ENCODE measurements at places on chromosomes 13 and 19.

DNA sequence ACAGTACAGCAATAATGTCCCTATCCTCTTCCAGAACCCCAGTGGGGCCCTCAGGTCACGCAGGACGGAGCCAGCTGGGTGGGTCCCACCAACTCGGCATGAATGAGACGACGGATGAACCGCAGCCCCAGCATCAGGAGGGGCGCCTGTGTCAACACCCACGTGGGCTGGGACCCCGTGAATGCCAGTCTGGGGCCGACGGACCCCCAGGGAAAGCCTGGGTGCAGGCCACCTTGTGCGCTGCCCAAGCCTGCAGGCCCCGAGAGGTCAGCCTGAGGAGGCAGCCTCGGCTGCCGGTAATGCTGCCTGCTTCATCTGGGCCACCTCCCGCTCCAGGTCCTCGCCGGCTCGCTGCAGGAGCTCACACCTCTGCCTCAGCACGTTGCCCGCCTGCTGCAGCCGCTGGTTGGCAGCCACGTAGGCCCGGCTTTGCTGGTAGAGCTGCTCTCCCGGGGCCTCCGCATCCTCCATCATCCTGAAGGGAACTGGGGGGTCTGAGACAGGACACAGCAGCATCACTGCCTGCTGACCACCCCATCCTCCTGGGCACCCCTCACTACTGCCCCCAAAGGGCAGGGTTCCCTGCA lies 4.2 kb downstream of the C19orf25 start:
- no peak for DNase-seq

- DNase-seq = no peak
Measured at GRCh38 chr19:43572171-43572588, 3.1 kb downstream of the XRCC1 start.

DNA sequence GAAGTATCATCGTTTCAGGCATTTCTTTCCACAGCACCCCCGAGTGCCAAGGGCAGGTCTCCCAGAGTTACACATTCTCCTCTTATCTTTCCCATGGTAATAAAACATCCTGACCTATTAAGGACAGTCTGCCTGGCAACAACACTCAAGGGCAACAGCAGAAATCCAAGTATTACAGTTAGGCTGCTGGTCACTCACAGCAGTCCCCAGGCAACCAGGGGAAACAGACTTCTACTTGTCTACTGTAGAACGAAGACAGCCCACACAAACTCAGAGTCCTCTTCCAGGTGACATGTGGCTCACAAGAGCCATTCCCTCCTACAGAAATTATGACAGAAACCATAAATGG lies 24.3 kb downstream of the RCBTB1 start:
- DNase-seq = no peak

DNA sequence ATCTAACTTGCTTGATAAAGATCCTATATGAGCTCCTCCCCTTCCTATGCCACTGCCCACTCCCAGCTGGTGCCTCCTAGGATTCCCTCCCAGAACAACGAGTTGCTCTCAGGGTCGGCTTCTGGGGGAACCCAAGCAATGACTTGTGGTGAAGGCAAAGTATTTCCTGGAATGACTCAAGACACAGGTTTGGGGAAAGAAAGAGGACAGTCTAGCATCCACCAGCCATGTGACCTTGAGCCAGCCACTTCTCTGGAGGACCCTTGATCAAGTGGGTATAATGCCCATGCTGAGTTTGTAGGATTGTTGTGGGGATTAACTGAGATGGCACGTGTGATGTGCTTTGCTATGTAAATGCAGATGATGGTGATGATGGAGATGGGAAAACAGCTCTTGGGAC lies 33.0 kb downstream of the MBD3L2B start:
- DNase-seq = no peak

DNA sequence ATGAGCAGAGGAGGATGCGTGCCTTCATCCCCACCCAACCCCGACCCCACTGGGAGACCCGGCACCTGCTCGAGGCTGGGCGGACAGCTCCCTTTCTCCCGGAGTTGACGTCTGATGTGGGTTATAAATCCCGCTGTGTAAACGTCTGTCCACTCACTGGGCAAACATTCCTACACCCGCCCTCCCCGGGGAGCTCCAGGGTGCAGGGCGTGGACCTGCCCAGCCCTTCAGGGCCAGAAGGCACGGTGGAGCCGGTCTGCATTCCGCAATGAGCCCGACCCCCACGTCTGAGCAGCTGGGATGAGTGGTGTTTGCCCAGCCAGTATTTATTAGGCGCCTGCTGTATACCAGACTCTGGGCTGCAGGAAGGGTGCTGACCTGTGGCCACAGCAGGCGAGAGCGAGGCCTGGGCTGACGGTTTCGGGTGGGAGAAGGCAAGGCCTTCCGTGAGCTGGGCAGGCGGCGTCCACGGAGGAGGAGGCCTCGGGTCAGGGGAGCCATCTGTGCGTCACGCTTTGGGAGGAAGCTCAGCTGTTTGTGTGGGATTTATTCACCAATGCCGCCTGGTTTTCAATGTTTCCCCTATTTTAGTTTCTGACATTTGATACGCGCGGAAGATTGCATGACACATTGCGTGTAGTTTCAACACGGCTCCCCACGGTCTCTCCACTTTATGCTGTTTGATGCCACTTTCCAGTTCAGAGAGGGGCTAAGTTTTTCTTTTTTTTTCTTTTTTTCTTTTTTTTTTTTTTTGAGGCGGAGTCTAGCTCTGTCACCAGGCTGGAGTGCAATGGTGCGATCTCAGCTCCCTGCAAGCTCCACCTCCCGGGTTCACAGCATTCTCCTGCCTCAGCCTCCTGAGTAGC lies 2.0 kb downstream of the MISP start:
- no peak for DNase-seq

GRCh38 chr19:2327773-2328400 lies 499 bp downstream of the LSM7 start:
- DNase-seq = peak; percentile 25

- DNase-seq = peak; percentile 99
Measured at GRCh38 chr19:52734893-52735661, at the start of gene ZNF611. Gene ZNF611 (minus strand): TSS chr19:52735044. CDS start chr19:52715894, 19,150 bp downstream.

DNA sequence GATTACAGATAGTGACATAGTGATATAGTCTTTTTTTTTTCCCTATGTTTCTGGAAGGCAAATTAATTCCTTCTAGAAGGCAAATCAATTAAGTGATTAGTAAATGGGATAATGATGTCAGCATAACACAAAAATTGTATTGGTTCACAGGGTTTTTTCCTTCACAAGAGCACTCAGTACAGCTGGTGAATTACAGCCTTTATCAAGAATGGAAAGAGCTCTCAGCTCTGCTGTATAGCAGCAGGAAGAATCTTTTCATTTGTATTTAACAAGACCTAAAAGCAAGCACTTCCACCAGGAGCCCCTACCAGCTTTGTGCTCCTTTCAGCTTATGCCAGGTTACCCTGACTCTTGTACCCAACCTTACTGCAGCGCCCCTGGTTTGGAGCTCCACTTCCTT lies 90.8 kb downstream of the SERP2 start:
- no peak for DNase-seq

DNA sequence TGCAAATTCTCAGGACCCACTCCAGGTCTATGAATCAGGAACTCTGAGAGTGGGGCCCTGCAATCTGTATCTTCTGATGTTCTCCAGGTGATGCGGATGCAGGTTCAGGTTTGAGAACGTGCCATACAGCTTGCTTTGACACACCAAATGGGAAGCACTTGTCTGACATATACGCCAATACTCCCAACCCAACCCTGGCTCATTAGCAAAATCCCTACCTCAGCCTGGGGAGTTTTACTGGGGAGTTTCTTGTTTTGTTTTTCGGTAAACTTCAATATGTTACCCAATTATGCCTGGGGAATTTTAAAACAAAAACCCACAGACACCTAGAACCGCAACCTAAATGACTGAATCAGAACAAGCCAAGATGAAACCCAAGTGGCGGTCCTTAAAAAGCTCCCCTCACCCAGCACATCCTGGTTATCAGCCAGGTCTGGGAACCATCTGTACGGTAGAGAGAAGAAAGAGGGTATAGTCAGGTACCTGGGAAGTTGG lies 41.2 kb downstream of the ABCC4 start:
- no peak for DNase-seq

DNA sequence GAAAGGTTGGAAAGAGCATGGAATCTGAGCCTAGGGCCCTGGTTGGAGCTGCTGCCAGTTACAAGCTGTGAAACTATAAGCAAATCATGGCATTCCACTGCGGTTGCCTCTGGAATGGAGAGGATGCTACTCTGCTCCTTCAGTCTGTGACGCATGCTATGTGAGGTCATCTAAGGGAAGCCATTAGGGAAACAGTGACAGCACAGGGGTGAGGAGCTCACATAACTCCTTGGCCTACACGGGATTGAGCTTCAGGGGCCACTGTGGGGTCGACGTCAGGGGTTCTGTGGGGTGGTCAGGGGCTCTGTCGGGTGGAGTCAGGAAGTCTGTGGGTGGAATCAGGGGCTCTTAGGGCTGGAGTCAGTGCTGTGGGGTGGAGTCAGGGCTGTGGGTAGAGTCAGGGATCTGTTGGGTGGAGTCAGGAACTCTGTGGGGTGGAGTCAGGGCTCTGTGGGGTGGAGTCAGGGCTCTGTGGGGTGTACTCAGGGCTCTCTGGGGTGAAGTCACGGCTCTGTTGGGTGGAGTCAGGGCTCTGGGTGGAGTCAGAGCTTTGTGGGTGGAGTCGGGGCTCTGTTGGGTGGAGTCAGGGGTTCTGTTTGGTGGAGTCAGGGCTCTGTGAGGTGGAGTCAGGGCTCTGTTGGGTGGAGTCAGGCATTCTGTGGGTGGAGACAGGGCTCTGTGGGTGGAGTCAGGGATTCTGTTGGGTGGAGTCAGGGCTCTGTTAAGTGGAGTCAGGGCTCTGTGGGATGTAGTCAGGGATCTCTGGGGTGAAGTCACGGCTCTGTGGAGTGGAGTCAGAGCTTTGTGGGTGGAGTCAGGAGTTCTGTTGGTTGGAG lies 35.8 kb upstream of the MEDAG start:
- no peak for DNase-seq

DNA sequence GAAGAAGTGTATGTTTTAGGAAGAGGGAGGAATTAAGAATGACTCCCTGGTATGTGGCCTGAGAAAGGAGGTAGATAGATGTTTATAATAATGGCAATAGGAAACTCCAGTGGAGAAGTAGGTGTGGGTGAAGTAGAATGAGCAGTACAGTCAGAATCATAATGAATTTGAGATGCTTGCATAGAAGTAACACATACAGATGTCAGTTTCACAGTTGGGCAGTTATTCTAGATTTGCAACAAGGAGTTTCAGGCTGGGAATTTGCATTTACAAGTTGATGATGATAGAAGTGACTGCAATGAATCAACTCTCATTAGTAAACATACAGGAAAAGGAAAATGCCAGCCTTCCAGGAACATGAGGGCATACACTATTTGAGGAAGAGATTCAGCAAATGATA lies 149.0 kb downstream of the SLITRK1 start:
- DNase-seq = no peak

- DNase-seq = no peak
Measured at GRCh38 chr19:49114630-49115363, 627 bp downstream of the LIN7B start.

GRCh38 chr13:39217471-39217870 lies 179.2 kb downstream of the NHLRC3 start:
- DNase-seq = no peak

- DNase-seq = no peak
Measured at GRCh38 chr13:71323266-71323665, 543.7 kb downstream of the DACH1 start.

DNA sequence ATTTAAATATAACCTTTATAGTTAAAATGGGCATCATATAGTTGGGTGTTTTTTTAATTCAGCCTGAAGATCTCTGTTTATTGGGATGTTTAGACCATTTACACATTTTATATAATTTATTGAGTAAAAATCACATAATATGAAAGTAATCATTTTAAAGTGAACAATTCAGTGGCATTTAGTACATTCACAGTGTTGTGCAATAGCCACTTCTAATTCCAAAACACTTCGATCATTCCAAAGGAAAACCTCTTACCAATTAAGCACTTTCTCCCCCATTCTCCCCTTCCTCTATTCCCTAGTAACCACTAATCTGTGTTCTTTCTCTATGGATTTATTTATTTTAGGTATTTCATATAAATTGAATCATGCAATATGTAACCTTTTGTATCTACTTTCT lies 30.2 kb downstream of the ZNF527 start:
- no peak for DNase-seq

DNA sequence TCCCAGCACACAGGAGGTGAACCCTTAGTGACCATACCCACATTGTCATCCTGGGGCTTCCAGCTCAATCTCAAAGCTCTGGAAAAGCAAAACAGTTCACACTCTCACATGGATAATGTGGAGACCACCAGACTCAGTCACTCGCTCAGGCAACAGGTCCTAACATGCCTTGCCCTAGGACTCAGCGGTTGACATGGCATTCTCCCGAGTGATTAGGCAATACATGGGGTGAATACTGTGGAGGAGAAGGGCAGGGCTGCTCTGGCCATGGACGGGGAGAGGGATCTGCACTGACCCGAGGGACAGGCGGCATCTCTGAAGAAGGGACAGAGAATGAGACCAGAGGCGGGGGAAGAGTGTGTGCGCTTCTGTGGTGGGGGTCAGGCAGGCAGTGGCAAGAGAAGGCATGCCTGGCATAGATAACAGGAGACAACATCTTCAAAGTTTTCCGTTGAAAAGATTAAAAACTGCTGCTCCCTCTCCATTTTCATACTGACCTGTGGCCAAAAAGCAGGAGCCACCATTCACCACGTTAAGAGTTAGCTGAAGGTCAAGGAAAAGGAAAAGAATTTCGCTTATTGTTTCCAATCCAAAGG lies 44.5 kb upstream of the EPHX3 start:
- no peak for DNase-seq

DNA sequence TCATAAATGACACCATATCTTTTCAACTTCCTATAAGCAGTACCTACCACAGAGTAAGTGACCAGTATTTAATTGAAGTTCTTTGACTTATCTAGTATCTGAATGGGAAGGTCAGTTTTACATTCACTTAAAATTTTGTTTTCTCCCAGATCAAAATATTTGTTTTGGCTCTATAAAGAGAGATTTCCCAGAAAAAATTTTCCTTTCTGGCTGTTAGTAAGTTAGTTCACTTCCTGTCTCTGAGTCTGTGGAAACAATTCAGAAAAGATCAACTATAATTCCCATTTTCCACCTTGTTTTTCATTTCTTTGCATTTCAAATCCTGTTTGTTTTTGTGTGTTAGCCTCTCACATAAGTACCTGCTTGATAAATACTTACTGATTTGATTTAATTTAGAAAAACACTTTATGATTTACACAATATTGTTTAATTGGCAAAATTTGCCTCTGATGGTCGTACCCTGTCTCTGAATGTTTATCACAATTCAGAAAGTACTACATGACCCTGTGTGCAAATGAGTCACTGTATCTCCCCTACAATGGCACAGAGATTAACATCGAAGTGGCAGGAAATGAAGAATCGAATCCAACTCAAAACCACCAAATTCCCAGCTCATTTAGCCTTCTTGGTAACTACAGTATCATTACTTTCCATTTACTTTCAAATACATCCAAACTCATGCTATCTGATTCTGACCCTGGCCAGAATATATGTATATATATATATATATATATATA lies 15.4 kb upstream of the MED4 start:
- no peak for DNase-seq

DNA sequence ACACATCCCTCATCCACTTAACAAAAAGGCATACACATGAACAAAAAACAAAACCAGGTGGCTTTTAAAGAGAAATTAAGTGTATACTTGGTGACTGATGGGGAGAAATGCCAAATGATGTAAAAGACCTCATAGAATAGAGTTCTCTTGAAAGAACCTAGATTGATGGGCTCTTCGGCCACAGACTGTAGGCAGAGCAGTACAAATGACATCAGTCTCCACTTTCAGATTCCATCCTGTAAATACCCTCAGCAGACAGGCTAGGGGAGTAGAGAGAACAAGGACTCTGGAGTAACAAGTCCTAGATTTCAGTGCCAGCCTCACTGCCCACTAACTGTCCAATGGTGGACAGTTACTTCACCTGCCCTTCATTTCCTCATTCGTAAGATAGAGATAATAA lies 203.8 kb downstream of the MZT1 start:
- no peak for DNase-seq

GRCh38 chr19:45955905-45956608 lies 17.6 kb downstream of the NOVA2 start:
- no peak for DNase-seq
